ENCODE measurements at places on chromosomes 5 and 9.

- DNase-seq, result peak; percentile 43
These were observed 5.9 kb downstream of the CYFIP2 start for GRCh38 chr5:157271740-157272271.

GRCh38 chr9:111599092-111599954, at the start of gene PTGR1:
Gene PTGR1, minus strand, starts transcription at chr9:111599647. Its CDS starts 2,225 bp downstream, at chr9:111597422.
- peak; percentile 43 for DNase-seq

DNA sequence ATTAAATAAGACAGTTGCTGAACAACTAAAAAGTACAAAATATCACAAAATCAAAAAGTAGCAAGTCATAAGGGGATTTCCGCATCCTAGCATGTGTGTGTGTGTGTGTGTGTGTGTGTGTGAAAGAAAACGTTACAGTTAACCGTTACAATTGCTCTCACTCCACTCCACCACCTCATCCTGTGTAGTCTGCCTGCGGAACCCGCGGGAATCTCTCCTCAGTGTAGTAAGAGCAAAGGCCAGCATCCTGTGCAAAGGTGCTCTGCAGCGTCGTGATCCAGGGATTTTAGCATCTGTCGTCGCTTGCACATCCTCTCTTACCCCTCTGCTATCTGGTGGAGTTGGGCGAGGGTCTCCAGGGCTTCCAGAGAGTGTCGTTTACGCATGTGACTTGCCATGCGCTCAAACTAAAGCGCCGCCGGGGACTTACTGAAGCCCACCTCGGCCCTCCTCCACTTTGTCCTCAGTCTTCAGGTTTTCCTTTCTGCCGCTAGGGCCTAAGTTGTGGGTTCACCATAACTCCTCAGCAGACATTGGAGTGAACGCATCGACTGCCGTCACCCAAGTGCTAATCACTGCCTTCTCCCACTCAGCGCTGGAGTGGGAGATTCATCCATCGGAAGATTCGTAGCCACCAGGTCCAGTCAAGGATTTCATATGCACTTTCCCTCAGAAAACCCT, 3.9 kb downstream of the CDKN2B start:
- no peak for DNase-seq

- DNase-seq, result no peak
These were observed 9.1 kb upstream of the MAT2B start for GRCh38 chr5:163496286-163496685.

GRCh38 chr9:15264918-15265317, 42.1 kb downstream of the TTC39B start:
- DNase-seq, result no peak

Data from GM12891 (cell line).